ENCODE measurements at places on chromosomes 1 and 21.

DNA sequence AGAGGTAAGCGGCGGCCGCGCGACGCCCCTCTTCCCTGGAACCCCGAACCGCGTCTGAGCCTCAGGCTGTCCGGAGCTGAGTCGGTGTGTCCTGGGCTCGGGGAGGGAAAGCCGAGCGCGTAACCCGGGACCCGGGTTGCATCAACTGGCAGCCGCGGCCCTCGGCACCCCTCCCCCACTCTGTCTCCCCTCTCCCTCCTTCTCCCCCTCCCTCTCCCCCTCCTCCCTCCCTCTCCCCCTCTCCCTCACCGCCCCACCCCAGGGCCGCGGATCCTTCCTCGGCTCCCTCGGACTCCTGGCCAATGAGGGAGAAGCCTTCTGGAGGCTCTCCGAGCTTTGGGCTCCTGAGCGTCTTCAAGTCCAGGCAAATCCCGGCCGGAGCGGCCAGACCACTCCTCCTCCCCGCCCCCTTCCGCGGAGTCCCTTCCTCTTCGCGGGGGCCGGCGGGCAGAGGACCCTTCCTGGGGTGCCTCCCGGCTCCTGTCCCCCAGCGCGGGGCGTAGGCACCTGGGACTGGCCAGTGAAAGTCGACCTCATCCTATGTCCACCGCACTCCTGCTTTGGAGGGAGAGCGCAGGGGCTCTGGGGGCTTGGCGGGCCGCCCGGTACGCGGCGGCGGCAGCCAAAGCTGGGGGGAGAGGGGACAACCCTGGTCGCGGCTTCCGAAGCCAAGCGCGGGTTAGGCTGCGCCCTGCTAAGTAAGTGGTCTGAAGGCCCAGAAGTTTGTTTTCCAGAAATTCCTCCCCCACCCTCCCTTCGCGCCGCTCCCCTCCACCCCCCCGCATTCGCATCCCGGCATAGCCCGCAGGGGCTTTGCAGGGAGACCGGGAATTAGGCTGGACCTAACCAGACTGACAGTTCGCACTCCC is 850 bp downstream of the SESN2 start:
- DNase-seq: no peak

DNA sequence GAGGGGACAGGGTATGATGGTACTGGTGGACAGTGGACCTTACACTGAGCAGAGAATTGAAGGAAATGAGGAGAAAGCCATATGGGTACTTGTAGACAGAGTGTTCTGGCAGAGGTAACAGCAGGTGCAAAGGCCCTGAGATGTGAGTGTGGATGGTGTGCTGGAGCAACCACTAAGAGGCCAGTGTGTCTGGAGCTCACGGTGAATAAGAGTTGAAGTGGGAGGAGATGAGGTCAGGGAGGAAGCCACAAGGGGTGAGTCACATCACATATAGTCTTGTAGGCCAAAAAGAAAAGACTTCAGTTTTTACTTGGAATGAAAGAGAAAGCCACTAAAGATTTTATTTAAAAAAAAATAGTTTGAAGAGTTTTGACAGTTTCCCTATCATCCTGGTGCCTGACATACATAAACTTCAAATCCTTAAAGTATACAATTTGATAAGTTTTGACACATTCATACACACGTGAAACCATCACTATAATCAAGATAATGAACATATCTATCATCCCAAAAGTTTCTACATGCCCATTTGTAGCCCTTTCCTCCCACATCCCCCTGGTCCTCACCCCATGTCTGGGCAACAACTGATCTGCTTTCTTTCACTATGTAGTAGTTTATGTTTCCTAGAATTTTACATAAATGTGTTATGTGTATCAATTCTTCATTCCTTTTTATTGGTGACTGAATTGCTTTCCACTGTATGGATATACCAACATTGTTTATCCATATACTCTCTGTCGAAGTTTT is 148.4 kb downstream of the GPATCH2 start:
- DNase-seq: no peak

DNA sequence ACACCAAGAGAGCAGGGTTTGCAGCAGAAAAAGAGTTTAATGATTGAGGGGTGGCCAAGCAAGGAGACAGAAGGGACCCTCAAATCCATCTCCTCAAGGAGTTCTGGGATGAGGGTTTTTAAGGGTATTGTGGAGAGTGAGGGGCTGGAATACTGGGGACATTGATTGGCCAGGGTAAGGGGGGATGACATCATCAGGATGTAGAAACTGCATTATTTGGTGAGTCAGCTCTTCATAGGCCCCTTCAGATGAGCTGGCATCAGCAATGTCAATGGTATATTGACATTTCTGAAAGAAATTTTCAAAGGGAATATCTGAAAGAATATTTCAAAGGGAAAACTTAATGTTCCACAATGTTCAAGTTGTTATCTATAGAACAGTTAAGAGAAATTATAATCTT is 168.1 kb upstream of the SNX7 start:
- no peak for DNase-seq

DNA sequence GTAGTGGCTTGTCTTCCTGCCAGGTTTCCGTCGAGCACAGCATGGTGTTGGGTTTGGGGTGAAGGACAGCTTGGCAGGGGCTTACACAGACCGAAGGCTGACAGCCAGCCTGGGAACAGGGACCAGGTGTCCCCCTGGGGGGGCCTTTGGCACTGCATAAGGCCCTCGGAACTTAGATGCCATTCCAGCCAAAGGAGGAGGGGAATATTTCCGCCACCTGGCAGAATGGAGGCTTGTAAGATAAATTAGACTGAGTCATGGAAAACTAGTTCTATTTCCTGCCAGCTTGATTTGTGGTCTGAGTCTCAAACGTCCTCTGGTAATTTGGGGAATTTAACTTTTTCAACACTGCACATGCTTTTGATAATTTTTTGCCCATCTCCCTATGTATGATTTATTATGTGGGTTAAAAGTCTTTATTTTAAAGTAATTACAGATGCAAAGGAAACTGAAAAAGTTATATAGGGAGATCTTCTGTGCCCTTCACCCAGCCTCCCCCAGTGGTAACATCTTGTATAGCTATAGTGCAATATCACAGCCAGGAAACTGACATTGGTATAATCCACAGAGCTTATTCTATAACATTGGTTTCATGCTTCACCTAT is 11.5 kb upstream of the TMEM51 start:
- no peak for DNase-seq

DNA sequence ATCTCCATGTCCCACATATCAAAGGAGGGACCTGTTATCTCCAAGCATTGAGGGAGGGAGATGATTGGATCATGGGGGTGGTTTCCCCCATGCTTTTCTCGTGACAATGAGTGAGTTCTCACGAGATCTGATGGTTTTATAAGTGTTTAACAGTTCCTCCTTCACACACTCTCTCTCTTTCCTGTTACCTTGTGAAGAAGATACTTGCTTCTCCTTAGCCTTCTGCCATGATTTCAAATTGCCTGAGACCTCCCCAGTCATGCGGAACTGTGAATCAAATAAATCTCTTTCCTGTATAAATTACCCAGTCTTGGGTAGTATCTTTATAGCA is 91.6 kb downstream of the DDAH1 start:
- DNase-seq: no peak

DNA sequence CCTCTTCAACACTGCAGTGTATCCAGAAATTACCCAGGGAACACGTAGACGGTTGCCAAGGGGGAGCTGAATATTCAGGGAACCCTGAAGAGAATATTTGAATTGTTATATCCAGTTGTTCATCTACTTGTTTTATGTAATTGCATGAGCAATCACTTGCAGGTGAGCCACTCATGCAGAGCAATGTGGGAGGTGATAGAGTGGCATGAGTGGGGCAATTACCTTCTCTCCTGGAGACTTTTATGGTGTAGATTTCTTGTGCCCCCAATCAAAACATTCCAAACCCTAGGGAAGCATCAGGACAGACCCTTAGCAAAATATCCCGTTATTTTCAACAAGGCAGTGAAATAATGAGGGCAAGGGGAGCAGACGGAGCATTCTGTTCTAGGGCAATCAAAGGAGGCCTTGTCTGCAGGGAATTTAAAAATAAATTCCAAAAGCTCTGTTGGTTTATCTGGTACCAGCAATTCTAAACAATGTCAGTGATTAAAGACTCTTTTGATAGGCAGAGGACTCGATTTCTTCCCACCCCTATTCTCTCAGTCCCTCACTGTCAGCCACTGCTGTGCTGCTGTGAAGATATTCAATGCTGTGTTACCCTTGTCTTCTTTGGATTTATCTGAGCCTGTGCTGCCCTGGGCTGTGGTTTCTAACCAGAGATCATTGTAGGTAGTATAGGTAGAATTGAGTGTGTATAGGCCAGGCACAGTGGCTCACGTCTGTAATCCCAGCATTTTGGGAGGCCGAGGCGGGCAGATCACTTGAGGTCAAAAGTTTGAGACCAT is 180.2 kb upstream of the MAP1LC3C start:
- no peak for DNase-seq

- no peak for DNase-seq
Measured at GRCh38 chr1:196608390-196609369, at the start of gene KCNT2. Gene KCNT2 (minus strand): TSS chr1:196608440. CDS start chr1:196608309, 131 bp downstream.

- peak; percentile 16 for DNase-seq
Measured at GRCh38 chr1:245679821-245680780, 525.3 kb downstream of the KIF26B start.

- DNase-seq: no peak
Measured at GRCh38 chr1:245466261-245466660, 311.5 kb downstream of the KIF26B start.

DNA sequence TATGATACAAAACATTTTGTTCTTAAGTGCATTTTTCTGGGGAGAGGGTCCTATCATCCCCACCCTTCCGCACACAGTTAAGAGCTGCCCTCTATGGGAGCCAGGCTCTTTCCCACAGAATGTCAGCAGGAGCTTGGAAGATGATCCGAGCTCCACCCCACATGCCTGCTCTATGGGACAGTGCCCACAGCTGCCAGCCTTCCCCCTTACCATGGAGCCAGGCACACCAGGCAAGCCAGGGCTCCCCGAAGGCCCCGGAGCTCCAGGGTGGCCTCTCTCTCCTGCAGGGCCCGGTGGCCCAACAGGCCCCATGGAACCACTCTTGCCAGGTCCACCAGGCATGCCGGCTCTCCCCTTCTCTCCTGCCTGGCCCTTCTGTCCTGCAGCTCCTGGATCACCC is 10.4 kb upstream of the PEF1 start:
- no peak for DNase-seq

DNA sequence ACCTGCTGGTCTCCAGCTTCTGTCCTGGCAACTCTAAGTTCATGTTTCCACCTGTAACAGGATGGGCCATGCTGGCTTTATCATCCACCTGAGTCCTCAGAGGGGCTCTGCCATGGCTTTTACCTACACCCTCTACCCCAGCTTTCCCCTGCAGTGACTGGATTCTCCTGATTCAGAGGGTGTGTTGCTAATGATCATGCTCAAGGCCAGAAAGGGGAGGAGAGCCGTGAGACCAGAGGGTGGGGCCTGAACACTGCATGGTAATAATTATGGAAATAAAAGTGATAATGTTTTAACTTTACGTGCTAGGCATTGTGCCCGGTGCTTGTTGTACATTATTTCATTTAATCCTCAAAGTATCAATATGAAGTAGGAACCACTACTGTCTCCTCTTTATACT is 53.3 kb downstream of the CNIH3 start:
- DNase-seq: no peak

- DNase-seq: no peak
Measured at GRCh38 chr1:117235863-117236465, 25.2 kb upstream of the VTCN1 start.

GRCh38 chr1:218371927-218372672 is 27.0 kb downstream of the TGFB2 start:
- no peak for DNase-seq

- no peak for DNase-seq
Measured at GRCh38 chr1:89548122-89548857, 23.7 kb downstream of the LRRC8B start.

- no peak for DNase-seq
Measured at GRCh38 chr21:34282223-34282622, 81.6 kb upstream of the KCNE2 start.

GRCh38 chr1:239053279-239053678 is 333.1 kb upstream of the CHRM3 start:
- DNase-seq: no peak

- DNase-seq: no peak
Measured at GRCh38 chr1:238107322-238107721, 216.6 kb upstream of the ZP4 start.

DNA sequence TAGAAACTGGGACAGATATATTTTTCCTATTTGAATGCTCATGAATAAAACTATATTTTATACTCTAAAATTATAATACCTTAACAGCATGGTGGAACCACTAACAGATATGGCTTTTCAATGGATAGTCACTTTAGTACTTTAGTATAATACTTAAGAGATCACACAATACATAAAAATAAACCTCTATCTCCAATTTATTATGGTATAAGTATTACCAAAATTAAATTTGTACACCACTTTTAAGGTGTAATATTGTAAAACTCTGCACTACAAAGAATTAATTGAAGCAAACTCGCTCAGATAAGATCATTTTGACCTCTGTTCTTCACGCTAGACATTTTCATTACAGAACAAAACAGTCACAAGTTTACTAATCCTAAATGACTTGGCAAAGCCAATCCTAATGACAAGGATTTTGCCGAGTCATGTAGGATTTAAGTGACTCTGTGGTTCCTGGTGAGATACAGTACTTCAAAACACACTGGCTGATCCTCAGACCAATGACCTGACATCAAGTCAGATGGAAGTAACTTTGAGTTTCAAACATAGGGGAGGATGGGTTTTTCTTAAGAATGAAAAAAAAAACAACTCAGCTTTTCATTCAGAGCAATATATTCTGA is 200.6 kb downstream of the SMYD3 start:
- no peak for DNase-seq

DNA sequence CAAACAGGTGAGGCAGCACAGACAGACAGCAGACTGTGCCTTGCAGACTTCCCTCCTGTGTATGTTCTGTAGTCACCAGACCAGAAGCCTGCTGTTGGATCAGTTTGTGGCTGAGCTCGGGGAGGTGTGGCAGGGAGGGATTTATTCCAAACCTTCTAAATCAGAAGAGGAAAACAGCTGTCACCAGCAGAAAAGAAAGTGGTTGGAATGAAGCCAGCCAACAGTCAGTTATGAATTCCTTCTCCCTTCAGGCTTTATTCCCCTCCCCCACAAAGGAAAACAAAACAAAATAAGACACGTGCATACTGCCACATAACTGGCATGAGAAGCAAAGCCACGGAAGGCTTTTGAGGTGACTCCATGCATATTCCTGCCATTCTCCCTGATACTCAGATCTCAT is 19.0 kb upstream of the PIGV start:
- no peak for DNase-seq

Data from germinal center (tissue), 1 donor.